ENCODE measurements at places on chromosomes 16 and 17.

- DNase-seq, result no peak
Observed at GRCh38 chr17:39688475-39688835, 598 bp upstream of the PGAP3 start.

DNA sequence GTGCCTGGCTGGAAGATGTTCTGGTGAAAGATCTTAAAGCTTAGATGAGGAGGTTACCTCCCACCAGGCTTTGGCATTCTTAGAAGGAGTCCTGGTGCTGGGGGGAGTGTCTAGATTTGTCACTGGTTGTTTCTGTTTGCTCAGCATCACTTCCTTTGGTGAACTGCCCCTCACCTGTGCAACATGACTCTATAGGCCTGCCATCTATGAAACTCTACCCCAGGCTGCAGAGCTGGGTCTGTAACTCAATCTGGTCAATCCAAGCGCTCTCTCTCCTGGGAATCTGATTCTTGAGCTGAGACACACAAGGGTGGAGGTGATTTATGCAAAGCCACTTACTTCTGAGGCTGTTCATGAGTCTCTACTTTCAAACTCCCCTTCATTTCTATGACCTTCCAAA is 399.4 kb downstream of the NPIPA7 start:
- DNase-seq, result no peak

DNA sequence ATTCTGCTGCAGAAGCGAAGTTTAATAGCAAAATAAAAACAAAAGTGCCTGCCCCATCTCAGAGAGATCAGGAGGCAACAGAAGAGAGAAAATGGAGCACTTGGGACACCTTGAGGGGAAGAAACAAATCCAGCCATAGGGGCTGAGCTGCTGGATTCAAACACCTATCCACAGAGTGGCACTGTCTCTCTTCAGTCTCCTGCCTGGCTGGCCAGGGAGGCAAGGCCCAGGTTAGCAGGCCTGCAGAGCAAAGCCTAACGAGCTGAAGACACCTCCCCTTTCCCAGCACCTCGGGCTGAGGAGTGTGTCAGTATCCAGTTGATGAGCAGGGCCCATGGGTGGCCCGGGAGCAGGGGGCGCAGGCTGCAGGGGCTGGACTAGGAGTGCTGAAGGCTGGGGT is 8.8 kb upstream of the KRT31 start:
- DNase-seq, result no peak

- DNase-seq, result peak; percentile 31
Observed at GRCh38 chr17:43021741-43022512, at the start of gene VAT1. Gene VAT1, minus strand, starts transcription at chr17:43022385. Its CDS starts 63 bp downstream, at chr17:43022322.

DNA sequence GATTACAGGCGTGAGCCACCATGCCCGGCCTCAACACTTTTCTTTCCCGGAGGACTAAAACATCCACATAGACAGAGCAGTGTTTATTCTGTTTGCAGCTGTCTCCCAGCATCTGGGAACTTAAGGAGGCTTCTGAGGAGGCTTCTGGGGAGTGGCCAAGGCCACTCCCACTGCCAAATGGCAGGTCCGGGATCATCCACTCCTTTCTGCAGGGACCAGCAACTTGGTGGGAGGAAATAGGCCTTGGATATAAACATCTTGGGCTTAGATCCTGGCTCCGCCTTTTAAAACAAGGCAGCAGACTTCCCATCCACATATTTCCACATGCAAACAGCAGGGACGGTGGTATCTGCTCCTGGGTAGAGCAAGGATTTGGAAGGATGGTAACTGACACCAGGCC is 14.1 kb upstream of the SPATA32 start:
- DNase-seq, result no peak

- peak; percentile 25 for DNase-seq
Observed at GRCh38 chr16:46974352-46974751, 878 bp upstream of the DNAJA2 start.

DNA sequence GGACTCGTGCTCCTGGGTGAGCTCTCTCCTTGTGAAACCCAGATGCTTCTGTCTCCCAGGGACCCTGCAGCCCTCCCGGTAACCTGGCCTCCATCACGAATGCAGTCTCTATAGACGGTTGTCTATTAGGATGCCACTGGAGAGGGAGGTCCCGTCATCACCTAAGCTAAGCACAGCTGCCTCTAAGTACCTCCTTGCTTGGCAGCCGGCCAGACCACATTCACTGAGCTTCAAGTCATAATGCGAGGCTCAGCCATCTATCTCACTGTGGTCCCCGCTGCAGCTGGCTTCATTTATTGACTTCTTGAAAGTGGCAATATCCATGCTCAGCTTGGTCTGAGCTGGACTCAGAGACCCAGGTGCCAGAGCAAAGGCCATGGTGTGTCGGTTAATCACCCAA is 74.5 kb upstream of the HSBP1 start:
- DNase-seq, result peak; percentile 74

DNA sequence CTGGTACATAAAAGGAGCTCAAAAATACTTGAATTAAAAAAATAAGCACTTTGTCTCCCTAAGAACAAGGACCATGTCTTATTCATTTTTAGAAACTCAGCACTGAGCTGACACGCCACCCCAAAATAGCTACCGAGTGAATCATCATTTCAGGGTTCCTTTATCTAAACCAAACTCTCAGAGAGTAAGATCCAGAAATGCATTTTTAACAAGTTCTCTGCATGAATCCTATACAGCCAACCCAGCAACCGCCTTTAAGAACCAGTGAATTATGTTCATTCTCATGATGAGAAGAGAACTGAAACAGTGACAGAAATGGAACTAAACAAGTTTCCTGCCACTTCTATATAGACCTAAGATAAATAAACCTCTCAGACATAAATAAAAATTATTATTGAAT is 8.7 kb downstream of the C16orf87 start:
- no peak for DNase-seq

DNA sequence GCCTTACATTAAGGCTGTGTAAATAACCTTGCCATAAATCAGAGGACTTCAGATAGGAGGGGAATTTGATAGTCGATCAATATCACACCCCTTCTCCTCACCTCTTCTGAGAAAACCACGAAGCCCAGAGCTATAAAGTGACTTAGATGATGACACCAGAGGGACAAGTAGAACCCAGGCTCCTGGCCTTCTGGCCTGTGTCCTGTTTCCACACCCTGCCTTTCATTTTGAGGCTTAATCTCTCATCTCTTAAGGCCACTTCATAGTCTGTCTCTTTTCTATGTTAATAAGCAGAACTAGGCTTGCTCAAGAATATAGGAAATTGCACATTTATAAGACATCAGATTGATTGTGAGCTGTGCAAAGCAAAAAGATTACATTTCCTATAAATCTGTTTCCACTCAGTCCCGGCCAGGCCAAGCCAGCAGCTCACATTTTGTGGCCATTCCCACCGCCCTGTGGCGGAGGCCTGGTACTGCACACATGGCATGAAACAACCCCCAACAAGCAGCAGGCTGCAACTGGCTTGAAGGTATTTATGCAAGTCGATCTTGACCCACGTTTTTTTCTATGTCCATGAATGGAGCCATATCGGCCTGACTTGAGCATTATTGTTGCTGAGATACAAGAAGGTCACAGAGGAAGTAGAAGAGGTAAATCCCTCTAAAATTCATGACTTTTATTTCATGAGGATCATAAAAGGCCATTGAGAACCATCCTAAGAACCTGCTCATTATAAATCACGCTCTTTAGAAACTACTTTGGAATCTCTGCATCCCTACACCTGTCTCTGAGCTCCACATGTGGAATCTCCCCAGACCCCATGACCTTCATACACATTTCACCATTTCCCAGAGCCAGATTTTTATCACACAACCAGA is 93.7 kb downstream of the PMP22 start:
- DNase-seq, result peak; percentile 22

- DNase-seq, result no peak
Observed at GRCh38 chr17:65074778-65075250, 18.3 kb upstream of the GNA13 start.

- no peak for DNase-seq
Observed at GRCh38 chr16:20747030-20747816, 5.6 kb upstream of the THUMPD1 start.

GRCh38 chr16:2919511-2920255 is 8.0 kb downstream of the FLYWCH1 start:
- DNase-seq, result peak; percentile 20

- DNase-seq, result no peak
Observed at GRCh38 chr16:48361540-48362144, 23.6 kb downstream of the SIAH1 start.

- DNase-seq, result no peak
Observed at GRCh38 chr16:80457871-80458270, 82.9 kb upstream of the DYNLRB2 start.

- DNase-seq, result no peak
Observed at GRCh38 chr17:35167046-35167445, 19.4 kb downstream of the UNC45B start.

GRCh38 chr16:31334934-31335333 is 20.0 kb upstream of the ITGAX start:
- DNase-seq, result no peak

GRCh38 chr17:39818358-39819000 is 45.6 kb downstream of the IKZF3 start:
- DNase-seq, result no peak

GRCh38 chr17:46868689-46869187 is 17.4 kb downstream of the WNT9B start:
- DNase-seq, result no peak

DNA sequence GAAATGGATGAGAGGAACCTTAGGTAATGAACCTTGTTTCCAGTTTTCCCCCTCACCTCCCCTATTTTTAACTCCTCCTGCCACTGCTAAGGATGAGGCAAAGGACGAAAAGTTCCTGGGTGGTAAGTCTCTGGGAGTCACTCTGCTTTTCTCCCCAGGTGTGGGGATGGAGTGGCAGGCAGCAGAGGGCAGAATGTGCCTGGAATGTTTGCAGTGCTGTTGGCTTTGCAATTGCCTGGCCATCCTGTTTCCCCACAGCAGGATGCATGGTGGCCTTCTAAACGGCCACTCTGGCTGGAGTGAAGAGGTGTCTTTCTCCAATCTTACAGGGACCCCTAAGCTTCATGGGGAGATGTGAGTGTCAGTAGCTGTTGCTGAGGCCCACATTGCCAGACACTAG is 432.5 kb upstream of the ZFHX3 start:
- no peak for DNase-seq

- DNase-seq, result no peak
Observed at GRCh38 chr16:14462811-14463210, 167.2 kb downstream of the PARN start.

GRCh38 chr16:6573577-6573976 is 759.1 kb upstream of the RBFOX1 start:
- DNase-seq, result no peak

- no peak for DNase-seq
Observed at GRCh38 chr17:50174444-50174843, 8.6 kb downstream of the SGCA start.

- DNase-seq, result no peak
Observed at GRCh38 chr17:50363217-50364060, 9.5 kb downstream of the MRPL27 start.

DNA sequence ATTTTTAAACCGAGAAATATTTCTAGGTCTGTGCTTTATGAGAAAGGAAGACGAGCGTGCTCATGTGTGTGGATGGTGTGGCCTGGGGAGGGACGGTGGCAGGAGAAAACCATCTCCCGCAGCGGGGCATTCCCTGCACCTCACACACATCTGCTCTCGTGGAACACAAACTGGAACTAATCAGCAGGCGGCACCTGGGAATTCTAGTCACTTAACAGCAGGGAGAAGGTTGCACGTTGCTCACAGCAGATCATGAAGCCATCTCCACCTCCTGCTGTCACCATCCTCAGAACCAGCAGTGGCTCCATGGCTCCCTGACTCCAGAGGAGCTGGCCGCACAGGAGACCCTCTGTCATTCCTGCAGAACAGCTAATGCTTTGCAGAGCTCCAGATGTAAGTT is 35.2 kb downstream of the ADCY9 start:
- no peak for DNase-seq

DNA sequence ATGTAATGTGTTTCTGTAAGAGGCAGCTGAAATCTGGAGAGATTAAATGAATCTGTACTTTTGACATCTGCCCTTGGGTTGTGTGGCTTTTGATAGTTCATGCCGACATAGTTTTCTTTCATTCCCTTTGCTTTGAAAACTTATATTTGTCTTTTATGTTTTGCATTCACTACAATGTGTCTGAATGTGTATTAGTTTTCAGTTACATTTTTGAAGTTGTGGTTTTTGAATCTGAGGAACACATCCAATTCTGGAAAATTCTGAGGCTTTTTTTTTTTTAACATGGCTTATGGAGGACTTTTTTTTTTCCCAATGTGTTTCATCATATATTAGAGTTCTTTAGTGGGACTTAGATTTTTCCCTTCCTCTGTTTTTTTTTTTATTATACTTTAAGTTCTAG is 683.7 kb upstream of the SOX9 start:
- DNase-seq, result no peak

DNA sequence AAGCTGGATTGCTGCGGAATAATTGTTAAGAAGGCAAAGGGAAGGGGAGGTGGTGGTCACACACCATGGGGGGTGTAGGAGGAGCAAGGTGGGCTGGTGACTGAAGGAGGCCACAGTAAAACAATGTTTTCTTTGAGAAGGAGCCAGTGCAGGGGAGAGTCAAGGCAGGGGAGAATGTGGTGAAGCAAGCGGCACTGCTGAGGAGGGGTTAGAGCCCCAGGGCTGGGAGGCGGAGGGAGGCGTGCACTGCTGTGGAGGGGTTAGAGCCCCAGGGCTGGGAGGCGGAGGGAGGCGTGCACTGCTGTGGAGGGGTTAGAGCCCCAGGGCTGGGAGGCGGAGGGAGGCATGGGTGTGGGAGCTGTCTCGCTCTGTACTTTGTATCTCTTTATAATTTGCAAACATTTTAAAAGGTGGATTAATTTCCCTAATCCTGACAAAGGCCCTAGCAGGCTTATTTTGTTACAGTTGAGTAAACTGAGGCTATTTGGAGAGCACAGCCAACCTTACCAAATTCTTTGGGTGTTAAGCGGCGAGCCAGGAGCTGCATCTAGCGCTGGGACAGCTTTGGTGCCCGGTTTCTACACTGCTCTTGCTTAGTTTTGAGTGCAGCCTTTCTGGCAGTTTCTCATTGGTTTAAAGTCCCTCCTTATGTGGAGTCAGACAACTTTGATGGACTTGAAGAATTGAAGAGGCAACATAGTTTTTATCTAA is 20.9 kb downstream of the RPTOR start:
- no peak for DNase-seq

- DNase-seq, result no peak
Observed at GRCh38 chr17:78794399-78794798, 12.3 kb upstream of the CYTH1 start.

Measured in NCI-H1105 (cell line).